ENCODE measurements at places on chromosomes 2 and 18. TPM values are rescaled to one million over a fixed set of nuclear protein-coding genes. Genes with fewer than 3 reads are reported as not detected.

- H3K36me3 ChIP-seq = no peaks in the 10 kb centered on the region
- H3K4me3 ChIP-seq = no peak overlapping the region
- DNase-seq = no peak
- no peaks in the 10 kb centered on the region for H3K27me3 ChIP-seq
- H3K27ac ChIP-seq = no peak overlapping the region
- no peaks in the 10 kb centered on the region for H3K4me1 ChIP-seq
Measured at GRCh38 chr2:120898496-120898895, 162.8 kb downstream of the GLI2 start.

- H3K36me3 ChIP-seq = no peaks in the 10 kb centered on the region
- H3K4me1 ChIP-seq = no peaks in the 10 kb centered on the region
- no peak overlapping the region for H3K27ac ChIP-seq
- no peak overlapping the region for H3K4me3 ChIP-seq
- H3K27me3 ChIP-seq = no peaks in the 10 kb centered on the region
Measured at GRCh38 chr2:49754381-49754780, 600.1 kb upstream of the FSHR start.

DNA sequence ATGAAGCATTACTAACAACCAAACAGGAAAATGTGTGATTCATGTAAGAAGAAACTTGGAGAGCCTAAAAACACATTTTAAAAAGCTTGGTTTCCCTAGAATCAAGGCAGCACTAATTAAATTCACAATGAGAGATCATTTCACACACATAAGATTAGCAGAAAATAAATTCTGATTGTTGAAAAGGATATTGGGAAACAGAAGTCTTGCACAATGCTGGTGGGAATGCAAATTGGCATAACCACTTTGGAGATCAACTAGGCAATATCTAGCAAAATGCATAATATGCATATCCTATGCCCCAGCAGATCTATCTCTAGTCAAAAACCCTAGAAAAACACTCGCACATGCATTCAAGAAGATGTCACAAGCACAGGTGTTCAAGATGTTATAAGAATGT lies 75.3 kb upstream of the SIX3 start:
- no peak for DNase-seq
- no peak overlapping the region for H3K4me3 ChIP-seq
- H3K4me1 ChIP-seq = no peaks in the 10 kb centered on the region
- peaks cover 2% of the 10 kb centered on the region for H3K27me3 ChIP-seq
- no peak overlapping the region for H3K27ac ChIP-seq
- H3K36me3 ChIP-seq = no peaks in the 10 kb centered on the region

GRCh38 chr2:41621563-41621962 lies 426.3 kb upstream of the PKDCC start:
- H3K4me3 ChIP-seq = no peak overlapping the region
- no peaks in the 10 kb centered on the region for H3K27me3 ChIP-seq
- no peaks in the 10 kb centered on the region for H3K4me1 ChIP-seq
- no peak for DNase-seq

DNA sequence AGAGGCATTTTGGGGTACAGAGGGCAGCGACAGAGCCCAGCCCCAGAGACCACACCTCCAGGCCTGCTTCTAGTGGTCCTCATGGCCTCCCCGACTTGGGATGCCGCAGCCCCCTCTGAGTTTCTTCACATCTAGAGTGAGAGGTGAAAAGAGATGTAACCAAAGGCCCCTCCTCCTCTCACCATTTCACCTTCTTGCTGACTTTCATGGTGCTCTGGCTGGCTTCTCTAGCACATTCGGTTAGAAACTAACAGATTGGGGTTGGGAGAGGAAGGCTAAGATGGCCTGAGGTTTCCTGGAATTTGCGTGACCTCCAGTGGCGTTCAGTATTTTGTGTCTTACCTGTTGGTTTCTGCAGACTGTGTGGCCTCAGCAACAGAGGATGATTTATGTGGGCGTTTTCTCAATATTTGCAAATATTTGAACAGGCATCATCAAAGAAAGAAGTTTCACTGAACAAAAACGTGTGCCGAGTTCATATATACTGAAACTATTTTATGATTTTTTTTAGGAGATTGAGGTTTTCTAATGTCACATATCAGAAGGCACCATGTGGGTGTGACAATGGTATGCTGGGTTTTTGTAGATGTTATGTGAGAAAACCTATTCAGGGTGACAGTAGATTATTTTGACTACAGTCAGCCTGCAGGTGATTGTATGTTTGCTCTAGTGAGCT lies 69.9 kb upstream of the BCL2L11 start:
- no peaks in the 10 kb centered on the region for H3K36me3 ChIP-seq
- H3K4me1 ChIP-seq = no peaks in the 10 kb centered on the region
- DNase-seq = no peak
- H3K27me3 ChIP-seq = peaks cover 30% of the 10 kb centered on the region

UGT1A10 gene
- not detected for total RNA-seq

SMYD1 gene
- total RNA-seq = not detected

DNA sequence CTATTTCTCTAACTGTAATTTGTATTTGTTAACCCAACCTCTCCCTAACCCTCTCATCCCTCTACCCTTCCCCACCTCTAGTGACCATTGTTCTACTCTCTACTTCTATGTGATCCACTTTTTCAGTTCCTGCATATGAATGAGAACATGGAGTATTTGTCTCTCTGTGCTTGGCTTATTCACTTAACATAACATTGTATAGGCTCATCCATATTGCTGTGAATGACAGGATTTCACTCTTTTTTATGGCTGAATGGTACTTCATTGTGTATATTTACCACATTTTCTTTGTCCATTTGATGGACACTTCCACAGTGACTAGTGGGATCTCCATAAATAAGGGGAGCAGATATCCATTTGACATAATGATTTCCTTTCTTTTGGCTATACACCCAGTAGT lies 103.7 kb downstream of the PLEKHM3 start:
- H3K4me1 ChIP-seq = peaks cover 5% of the 10 kb centered on the region
- no peak overlapping the region for H3K27ac ChIP-seq
- no peak for DNase-seq
- no peak overlapping the region for H3K4me3 ChIP-seq

- H3K27ac ChIP-seq = no peak overlapping the region
- H3K4me3 ChIP-seq = no peak overlapping the region
- no peaks in the 10 kb centered on the region for H3K36me3 ChIP-seq
- peaks cover 6% of the 10 kb centered on the region for H3K4me1 ChIP-seq
- no peaks in the 10 kb centered on the region for H3K27me3 ChIP-seq
Measured at GRCh38 chr2:39618736-39619135, 47.0 kb upstream of the TMEM178A start.

PLGLB1 gene
- total RNA-seq = 0.99 TPM

MARS2 gene
- 3.3 TPM for total RNA-seq

GRCh38 chr18:62437235-62438017 lies 85.4 kb upstream of the ZCCHC2 start:
- peak overlapping the region; percentile 47 for H3K27ac ChIP-seq
- H3K27me3 ChIP-seq = no peaks in the 10 kb centered on the region
- peak; percentile 45 for DNase-seq
- H3K4me1 ChIP-seq = peaks cover 11% of the 10 kb centered on the region
- no peak overlapping the region for H3K4me3 ChIP-seq
- no peaks in the 10 kb centered on the region for H3K36me3 ChIP-seq

GRCh38 chr18:67400502-67401117 lies 115.9 kb downstream of the DSEL start:
- no peaks in the 10 kb centered on the region for H3K4me1 ChIP-seq
- no peak overlapping the region for H3K4me3 ChIP-seq
- no peaks in the 10 kb centered on the region for H3K27me3 ChIP-seq
- no peaks in the 10 kb centered on the region for H3K36me3 ChIP-seq

EFHD1 gene
- not detected for total RNA-seq

- no peaks in the 10 kb centered on the region for H3K27me3 ChIP-seq
- no peak overlapping the region for H3K27ac ChIP-seq
- no peaks in the 10 kb centered on the region for H3K36me3 ChIP-seq
- no peak for DNase-seq
Measured at GRCh38 chr2:59986511-59986910, 566.9 kb downstream of the BCL11A start.

TMEM37 gene
- 2.6 TPM for total RNA-seq

- no peak for DNase-seq
- no peaks in the 10 kb centered on the region for H3K4me1 ChIP-seq
- no peak overlapping the region for H3K4me3 ChIP-seq
- H3K36me3 ChIP-seq = no peaks in the 10 kb centered on the region
Measured at GRCh38 chr2:10531874-10532637, 83.9 kb upstream of the ODC1 start.

GRCh38 chr2:37550190-37550589 lies 121.3 kb downstream of the CDC42EP3 start:
- H3K36me3 ChIP-seq = no peaks in the 10 kb centered on the region
- H3K27me3 ChIP-seq = no peaks in the 10 kb centered on the region
- H3K4me3 ChIP-seq = no peak overlapping the region
- no peak for DNase-seq
- H3K4me1 ChIP-seq = no peaks in the 10 kb centered on the region

DNA sequence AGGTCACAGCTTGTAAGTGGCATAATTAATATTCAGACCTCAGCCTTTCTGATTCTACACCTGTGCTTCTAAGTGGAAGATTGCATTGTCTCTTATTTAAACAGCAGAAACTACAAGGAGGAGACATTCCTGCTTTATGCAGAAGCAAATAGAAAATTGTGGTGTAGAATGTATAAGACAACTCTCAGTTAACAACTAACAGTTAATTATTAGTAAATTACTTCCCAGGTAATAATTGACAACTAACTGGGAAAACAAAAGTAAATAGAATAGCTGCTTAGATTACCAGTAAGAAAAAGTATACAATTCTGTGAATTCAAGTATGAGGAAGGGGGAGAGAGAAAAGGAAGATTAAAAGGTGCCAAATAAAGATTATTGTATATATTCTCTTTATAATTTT lies 1210.5 kb upstream of the GYPC start:
- H3K27me3 ChIP-seq = no peaks in the 10 kb centered on the region
- no peak overlapping the region for H3K27ac ChIP-seq
- no peak overlapping the region for H3K4me3 ChIP-seq
- H3K4me1 ChIP-seq = no peaks in the 10 kb centered on the region
- DNase-seq = no peak

DNA sequence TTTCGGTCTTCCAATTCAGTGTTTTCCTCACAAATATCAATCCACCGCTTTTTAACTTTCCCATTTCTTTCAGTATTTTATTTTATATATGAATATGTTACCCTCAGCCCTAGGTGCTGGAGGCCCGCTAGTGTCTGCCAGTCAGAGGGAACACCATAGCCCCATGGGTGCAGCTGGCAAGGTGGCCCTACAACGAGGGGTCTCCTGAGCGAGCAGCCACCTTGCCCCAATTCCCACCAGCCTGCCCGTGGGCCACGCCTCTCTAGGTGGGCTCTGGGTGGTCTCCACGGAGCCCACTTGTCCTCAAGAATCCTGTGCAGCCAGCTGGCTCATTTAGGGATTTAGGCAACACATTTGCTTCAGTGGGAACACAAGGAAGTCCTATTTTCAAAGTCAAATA lies 72.5 kb upstream of the RGPD5 start:
- no peak overlapping the region for H3K4me3 ChIP-seq
- DNase-seq = no peak
- no peaks in the 10 kb centered on the region for H3K36me3 ChIP-seq
- no peaks in the 10 kb centered on the region for H3K4me1 ChIP-seq

DNA sequence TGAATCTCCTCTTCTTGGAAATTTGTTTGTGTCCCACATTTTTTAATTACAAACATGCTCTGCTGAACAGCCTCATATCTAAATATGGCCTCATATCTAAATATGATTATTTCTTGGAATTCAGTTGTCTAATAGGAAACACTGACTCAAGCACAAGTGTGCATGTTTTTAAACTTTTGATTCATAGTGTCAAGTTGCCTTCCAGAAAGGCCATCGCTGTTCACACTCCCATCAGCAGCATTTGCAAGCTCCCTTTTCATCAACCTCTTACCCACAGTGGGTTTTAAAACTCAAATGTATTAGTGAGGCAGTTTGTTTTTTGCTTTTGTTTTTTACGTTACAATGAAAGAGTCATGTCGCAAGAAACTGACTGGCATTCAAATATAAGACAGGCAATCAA lies 65.2 kb upstream of the SMAD2 start:
- no peaks in the 10 kb centered on the region for H3K4me1 ChIP-seq
- no peak overlapping the region for H3K27ac ChIP-seq

DNA sequence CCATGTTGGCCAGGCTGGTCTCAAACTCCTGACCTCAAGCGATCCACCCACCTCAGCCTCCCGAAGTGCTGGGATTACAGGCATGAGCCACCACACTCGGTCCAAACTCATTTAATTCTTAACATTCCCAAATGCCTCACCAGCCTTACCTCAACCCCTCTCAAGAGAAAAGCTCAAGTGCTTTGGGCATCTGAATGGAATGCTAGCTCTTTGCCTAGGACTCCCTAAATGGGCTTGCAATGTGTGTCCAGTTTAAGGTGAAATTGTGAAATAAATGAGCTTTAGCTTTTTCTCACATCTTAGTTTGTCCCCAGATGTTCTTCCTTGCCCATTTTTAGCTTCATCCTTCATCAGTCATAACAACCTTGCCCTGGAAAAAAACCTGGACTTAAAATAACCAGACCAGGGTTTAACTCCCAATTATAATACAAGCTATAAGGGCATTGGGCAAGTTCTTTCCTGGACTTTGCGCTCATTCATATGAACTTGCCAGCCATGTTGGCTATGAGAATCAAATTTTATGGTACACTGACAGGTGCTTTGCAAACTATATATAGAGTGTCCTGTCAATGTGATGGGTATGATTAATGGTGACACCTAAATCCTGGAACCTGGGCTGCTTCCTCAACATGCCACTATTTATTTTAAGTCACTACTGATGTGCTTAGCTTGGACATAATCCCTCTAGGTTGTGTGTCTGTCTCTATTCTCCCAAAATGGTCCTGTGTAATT lies 95.1 kb upstream of the SERPINE2 start:
- no peaks in the 10 kb centered on the region for H3K36me3 ChIP-seq
- no peak overlapping the region for H3K4me3 ChIP-seq
- H3K4me1 ChIP-seq = no peaks in the 10 kb centered on the region
- H3K27ac ChIP-seq = no peak overlapping the region
- peak; percentile 64 for DNase-seq
- H3K27me3 ChIP-seq = no peaks in the 10 kb centered on the region

NAT8 gene
- not detected for total RNA-seq

DNA sequence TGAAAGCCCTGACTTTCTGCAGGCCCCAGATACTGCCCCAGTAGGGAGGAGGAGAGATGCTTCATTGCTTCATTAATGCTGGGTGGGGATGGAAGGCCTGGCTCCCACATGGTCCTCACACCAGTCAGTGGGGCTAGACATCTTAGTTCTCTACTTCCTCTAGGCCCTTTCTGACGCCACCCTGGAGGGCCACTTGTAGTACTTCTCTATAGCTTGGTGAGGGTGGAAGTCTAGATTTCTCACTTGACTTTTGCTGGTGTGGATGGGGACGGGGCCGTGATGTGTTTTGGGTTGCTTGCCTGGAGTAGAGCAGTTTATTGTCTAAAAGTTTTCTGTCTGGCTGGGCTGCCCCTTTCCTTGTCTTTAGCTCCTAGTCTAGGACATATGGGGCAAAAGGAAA lies 18.7 kb downstream of the MERTK start:
- H3K4me1 ChIP-seq = peaks cover 7% of the 10 kb centered on the region
- H3K27me3 ChIP-seq = peaks cover 2% of the 10 kb centered on the region
- H3K27ac ChIP-seq = no peak overlapping the region

COL4A4 gene
- total RNA-seq = 0.51 TPM

PDCL3 gene
- 11.4 TPM for total RNA-seq
